ENCODE measurements at places on chromosomes 5 and 9.

GRCh38 chr5:15106530-15107283 is 235.1 kb upstream of the ANKH start:
- DNase-seq, result no peak

DNA sequence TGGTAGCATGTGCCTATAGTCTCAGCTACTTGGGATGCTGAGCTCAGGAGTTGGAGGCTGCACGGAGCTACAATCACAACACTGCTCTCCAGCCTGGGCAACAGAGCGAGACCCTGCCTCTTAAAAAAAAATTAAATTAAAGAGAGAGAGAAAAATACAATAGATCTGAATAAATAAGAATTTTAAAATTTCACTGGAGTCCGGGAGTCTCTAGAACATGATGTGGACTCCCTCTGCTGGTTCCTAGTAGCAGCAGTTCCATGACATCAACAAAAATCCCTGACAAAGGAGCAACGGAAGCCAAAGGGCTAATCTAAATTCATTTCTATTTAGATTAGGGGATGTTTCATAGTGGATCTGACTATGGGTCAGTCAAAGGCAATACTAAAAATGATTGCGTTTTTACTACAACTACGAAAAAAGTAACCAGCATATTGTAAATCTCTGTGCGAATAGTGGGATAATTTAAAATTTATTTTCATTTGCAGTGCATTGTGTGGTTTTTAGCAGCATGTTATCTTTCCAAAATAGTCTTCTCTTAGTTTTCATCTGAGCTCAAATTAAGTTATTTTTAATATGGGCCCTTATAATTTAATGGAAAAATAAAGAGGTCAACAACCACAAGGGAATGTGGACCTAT is 6.7 kb downstream of the INIP start:
- DNase-seq, result no peak

GRCh38 chr5:67886761-67887160 is 328.8 kb upstream of the PIK3R1 start:
- no peak for DNase-seq

DNA sequence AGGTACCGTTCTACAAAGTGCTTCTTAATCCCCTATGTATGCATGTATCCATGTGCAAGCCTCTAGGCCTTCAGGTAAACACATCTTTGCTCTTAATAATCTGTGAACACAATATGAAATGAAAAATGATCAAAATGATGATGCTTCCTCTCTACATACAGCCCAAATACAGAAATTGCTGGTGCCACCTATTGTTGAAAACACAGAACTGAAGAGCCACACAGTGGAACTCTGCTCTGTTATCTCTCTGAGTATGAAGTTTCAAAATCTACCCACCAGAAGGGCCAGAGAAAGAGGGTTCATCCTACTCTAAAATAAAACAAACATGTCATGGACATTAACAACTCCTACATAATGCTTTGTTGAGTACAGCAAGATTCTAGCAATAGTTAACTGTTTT is 71.3 kb downstream of the GLIS3 start:
- DNase-seq, result no peak

DNA sequence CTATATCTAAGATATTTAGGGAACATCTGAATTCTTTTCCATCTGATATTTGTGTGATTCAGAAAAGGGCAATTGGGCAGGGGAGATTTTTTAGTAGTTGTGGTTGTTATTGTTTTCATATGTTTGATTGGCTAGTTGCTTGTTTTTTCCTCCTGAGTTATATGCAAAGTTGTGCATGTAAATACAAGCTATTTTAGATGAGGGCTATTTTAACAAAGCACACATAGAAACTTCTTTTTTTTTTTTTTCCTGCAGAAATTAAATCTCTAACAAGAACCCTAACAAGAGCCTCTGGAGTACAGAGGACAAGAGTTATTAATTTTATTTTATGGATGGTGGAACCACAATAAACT is 559.1 kb downstream of the CETN3 start:
- DNase-seq, result no peak

- DNase-seq, result no peak
Observed at GRCh38 chr5:137791387-137791786, 37.2 kb upstream of the HNRNPA0 start.

- DNase-seq, result no peak
Observed at GRCh38 chr5:139657363-139658321, 9.5 kb downstream of the CXXC5 start.

- no peak for DNase-seq
Observed at GRCh38 chr9:135778421-135778820, 76.4 kb downstream of the KCNT1 start.

GRCh38 chr5:178384816-178385495 is 152.4 kb upstream of the PHYKPL start:
- no peak for DNase-seq

DNA sequence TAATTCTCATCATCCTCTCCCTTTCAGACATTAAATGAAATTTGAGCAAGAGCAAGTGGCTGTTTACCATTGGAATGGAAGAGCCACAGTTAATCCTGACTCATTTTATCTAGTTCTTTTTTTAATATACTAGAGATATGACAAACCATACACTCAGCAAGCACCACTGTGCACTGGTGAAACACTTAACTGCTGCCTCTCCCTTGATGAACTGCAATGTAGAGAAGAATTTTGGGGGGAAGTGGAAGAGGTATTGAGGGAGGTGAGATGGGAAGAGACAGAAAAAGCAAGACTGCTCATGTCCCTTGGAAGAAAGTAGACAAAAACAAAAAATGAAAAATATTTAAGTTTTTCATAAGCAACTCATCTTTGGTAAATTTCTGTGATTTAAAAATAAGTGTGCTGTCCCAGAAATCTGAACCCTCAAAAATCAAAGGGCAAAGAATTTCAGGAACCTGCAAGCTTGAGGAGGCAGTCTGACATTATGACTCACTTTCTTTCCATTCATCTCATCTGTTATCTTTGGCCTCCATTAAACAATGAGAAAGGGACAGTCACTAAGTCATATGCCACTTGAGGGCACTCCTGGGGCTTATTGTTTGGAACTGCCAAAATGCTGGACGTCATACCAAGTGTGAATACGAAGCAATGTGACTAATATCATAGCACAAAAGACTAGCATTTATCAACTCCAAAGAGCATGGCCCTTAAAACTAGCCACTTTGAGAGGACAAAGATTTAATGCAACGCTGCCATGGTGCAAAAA is 566.8 kb upstream of the DMAC1 start:
- DNase-seq, result no peak

DNA sequence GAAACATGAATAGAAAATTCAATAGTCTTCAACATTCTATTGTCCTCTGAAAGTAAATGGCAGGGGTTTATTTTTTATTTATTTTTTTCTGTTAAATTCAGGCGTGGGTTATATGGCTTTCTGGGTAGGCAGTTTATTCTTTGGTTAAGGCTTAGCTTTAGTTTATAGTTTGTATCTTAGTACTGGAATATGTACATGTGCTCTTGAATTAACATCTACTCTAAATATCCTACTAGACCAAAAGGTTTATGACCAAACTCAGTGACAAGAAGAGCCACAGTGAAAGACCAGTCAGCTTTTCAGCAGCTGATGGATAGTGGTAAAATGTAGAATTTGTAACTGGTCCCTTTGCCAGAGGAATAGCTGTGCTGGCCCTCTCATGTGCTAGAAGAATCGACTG is 62.0 kb upstream of the DAB2 start:
- no peak for DNase-seq

- no peak for DNase-seq
Observed at GRCh38 chr5:163917747-163918146, 412.3 kb downstream of the MAT2B start.

DNA sequence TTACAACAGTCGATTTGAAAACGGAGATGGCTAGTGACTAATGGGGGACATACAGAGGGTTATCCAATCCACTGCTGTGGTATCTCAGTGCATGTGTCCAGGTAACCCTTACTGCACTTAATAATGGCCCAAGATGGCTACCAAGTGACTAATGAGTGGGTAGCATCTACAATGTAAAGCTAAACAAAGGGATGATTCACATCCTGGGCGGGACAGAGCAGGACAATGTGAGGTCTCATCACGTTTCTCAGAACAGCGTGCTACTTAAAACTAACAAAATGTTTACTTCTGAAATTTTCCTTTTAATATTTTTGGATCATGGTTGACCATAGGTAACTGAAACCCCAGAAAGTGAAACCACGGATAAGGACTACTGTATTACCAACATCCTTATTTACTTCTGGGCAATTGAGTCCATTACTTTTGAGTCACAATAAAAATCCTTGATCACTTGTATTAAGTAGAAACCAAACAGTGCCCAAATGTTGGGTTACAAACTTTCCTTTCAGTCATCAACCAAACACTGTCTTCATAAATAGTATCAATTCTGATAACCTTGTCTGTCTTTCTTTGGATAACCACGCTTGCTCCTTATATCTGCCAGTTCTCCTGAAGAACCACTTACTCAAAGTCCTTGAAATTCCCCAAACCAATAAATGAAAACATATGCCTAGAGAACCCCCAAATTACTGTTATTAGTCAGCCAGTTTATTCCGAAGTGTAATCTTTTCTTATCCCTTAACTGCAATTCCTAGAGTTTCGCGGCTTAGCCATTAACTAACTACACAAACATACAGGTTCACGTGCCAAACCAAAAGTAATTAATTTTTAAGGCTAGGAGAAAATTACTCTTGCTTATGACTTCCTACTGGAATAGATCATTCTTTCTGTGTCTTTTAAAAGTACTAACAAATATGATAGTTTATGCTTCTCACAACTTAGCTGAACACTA is 59.7 kb downstream of the ELL2 start:
- no peak for DNase-seq

GRCh38 chr5:95715799-95716461 is 15.2 kb upstream of the RHOBTB3 start:
- no peak for DNase-seq

DNA sequence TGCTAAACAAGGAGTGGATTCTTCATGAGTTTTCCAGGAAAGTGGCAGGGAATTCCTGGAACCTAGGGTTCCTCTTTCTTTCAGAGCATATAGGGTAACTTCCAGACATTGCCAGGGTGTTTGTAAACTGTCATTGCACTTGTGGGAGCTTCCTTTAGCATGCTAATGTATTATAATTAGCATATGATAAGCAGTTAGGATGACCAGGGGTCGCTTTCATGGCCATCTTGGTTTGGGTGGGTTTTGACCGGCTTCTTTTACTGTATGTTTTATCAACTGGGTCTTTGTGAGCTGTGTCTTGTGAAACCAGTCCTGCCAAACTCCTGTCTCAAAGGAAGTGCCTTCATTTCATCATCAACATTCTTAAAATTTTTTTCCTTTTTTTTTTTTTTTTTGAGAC is 11.9 kb upstream of the MELK start:
- DNase-seq, result peak; percentile 15

DNA sequence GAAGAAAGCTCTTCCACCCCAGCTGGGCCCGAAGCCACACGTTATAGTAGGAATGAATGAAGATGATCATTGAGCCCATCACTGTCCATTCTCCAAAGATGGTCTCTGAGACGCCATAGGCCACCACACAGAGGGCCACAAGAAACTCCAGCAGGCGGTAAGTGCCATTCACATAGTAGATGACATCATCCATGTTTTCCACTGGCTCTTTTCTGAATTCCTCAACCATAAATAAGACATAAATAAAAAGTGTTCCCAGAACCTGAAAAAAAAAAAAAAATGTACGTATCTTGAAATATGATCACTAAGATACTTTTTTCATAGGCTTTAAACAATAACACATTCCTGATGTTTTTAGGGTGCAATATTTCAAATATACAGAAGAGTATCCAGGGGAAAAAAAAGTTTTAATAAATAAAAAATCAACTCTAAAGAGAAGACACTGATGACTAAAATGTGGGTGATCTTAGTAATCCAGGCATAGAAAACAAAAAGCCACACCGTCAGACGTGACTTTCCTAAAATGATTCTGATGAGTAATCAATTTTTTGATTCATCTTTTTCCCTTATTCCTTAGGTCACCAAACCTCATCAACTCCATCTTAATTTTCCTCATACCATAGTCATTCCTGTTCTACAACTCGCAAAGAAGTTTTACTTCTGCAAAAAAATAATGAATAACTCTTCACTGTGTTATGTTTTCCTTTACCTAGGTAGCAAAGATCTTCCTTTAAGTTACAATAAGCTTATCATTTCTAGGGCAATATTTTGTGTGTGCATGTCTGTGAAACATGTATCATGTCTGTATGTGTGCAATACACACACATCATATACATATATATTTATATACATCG is 47.8 kb downstream of the RNF145 start:
- DNase-seq, result no peak

DNA sequence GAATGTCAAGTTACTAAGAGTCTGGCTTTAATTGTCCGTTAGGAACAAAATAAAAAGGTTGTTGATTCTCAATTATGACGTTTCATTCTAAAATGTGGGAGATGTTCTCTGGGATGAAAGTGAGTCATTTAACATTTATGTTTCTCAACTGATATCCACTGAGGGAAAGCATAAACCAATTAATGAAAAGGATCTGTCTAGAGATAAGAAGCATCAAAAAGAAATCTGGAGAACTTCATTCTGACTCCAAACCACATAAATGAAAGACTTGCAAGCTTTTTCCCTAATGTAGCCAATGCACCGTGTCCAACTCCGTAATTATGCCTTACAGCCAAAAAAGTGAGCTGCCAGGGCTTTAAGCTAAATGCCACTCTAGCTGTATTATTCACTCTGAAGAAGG is 654.2 kb downstream of the TLE1 start:
- no peak for DNase-seq
